ENCODE measurements at places on chromosomes 16 and 17. TPM values are rescaled to one million over a fixed set of nuclear protein-coding genes. Genes with fewer than 3 reads are reported as not detected.

CBX2 gene
- total RNA-seq: 1.2 TPM

CX3CL1 gene
- 0.33 TPM for total RNA-seq

PSMB10 gene
- total RNA-seq: 69.8 TPM

PRSS27 gene
- total RNA-seq: 0.58 TPM

EPN3 gene
- under 0.01 TPM for total RNA-seq

COPRS gene
- total RNA-seq: 145 TPM

TBC1D3I gene
- total RNA-seq: not detected

MT1M gene
- total RNA-seq: 5.1 TPM

MILR1 gene
- total RNA-seq: 6.5 TPM

GRAPL gene
- total RNA-seq: 0.66 TPM

KRT39 gene
- not detected for total RNA-seq

TMEM106A gene
- total RNA-seq: 4.6 TPM

SCGB1C2 gene
- total RNA-seq: not detected

SMTNL2 gene
- total RNA-seq: 1.2 TPM

NPB gene
- total RNA-seq: 2.5 TPM

NGFR gene
- 3.3 TPM for total RNA-seq

SLC6A2 gene
- not detected for total RNA-seq

CDR2L gene
- total RNA-seq: 12.7 TPM

KIF2B gene
- not detected for total RNA-seq

ST6GALNAC2 gene
- 0.73 TPM for total RNA-seq

CALB2 gene
- 0.33 TPM for total RNA-seq

MRPS34 gene
- 73.8 TPM for total RNA-seq

CCL5 gene
- not detected for total RNA-seq

FBXL19 gene
- 28.4 TPM for total RNA-seq

ANKS4B gene
- total RNA-seq: not detected

TMEM88 gene
- 0.44 TPM for total RNA-seq

YPEL2 gene
- total RNA-seq: 8.4 TPM

NLE1 gene
- 30.6 TPM for total RNA-seq

OR1F1 gene
- total RNA-seq: not detected

TPSD1 gene
- total RNA-seq: not detected

GAST gene
- total RNA-seq: not detected

SERPINF2 gene
- total RNA-seq: 0.33 TPM

ATXN7L3 gene
- total RNA-seq: 45.3 TPM

CCDC154 gene
- 0.29 TPM for total RNA-seq

ZP2 gene
- total RNA-seq: not detected

Data from smooth muscle cell of trachea (primary cell).